ENCODE measurements at places on chromosomes 16 and 17.

- H3K4me3 ChIP-seq: peak overlapping the region; percentile 38
- no peaks in the 10 kb centered on the region for H3K27me3 ChIP-seq
- H3K36me3 ChIP-seq: peaks cover 27% of the 10 kb centered on the region
- peaks cover 59% of the 10 kb centered on the region for H3K4me1 ChIP-seq
- H3K27ac ChIP-seq: peak overlapping the region; percentile 88
Measured at GRCh38 chr17:48841395-48841831, 10.6 kb downstream of the CALCOCO2 start.

- H3K27ac ChIP-seq: peak overlapping the region; percentile 40
- H3K27me3 ChIP-seq: no peaks in the 10 kb centered on the region
- no peaks in the 10 kb centered on the region for H3K36me3 ChIP-seq
- DNase-seq: no peak
- H3K4me3 ChIP-seq: no peak overlapping the region
Measured at GRCh38 chr16:57143149-57143921, 42.5 kb downstream of the PSME3IP1 start.

- H3K27me3 ChIP-seq: no peaks in the 10 kb centered on the region
- H3K27ac ChIP-seq: no peak overlapping the region
- H3K4me1 ChIP-seq: no peaks in the 10 kb centered on the region
- H3K36me3 ChIP-seq: peaks cover 11% of the 10 kb centered on the region
- DNase-seq: no peak
Measured at GRCh38 chr16:65002265-65002664, 119.6 kb downstream of the CDH11 start.

GRCh38 chr17:77963441-77963840 is 4.9 kb downstream of the TNRC6C start:
- peaks cover 74% of the 10 kb centered on the region for H3K4me1 ChIP-seq
- no peaks in the 10 kb centered on the region for H3K27me3 ChIP-seq
- peak; percentile 71 for DNase-seq

All from heart left ventricle (tissue), 16 donors.